ENCODE measurements at places on chromosomes 2 and 18.
A peak's percentile ranks its signal among the peaks of the same experiment; 100 is the strongest.

GRCh38 chr18:61502472-61502871 is 169.2 kb downstream of the CDH20 start:
- DNase-seq = no peak

- DNase-seq = no peak
Observed at GRCh38 chr2:224217962-224218347, 178.9 kb upstream of the SERPINE2 start.

DNA sequence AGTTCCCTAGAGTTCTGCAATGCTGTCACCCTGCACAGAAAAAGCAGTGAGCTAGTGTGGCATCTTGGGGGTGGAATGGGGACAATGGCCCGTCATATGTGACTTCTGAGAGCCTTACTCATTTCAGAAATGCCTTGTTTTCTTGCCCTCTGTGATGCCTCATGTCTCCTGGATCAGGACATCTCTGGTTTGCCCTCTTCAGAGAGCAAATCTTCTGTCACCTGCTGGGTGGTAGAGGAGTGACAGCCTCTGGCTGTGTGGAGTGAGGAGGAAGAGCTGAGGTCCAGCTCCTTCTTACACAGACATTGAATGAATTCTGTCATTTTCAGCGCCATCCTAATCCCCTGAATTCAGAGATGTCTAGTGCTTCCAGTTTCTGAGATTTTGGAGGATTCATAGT is 55.6 kb upstream of the PHLPP1 start:
- DNase-seq = no peak

- DNase-seq = no peak
Observed at GRCh38 chr18:78390348-78390951, 589.2 kb upstream of the SALL3 start.

- no peak for DNase-seq
Observed at GRCh38 chr2:224009605-224010315, 29.3 kb downstream of the SERPINE2 start.

DNA sequence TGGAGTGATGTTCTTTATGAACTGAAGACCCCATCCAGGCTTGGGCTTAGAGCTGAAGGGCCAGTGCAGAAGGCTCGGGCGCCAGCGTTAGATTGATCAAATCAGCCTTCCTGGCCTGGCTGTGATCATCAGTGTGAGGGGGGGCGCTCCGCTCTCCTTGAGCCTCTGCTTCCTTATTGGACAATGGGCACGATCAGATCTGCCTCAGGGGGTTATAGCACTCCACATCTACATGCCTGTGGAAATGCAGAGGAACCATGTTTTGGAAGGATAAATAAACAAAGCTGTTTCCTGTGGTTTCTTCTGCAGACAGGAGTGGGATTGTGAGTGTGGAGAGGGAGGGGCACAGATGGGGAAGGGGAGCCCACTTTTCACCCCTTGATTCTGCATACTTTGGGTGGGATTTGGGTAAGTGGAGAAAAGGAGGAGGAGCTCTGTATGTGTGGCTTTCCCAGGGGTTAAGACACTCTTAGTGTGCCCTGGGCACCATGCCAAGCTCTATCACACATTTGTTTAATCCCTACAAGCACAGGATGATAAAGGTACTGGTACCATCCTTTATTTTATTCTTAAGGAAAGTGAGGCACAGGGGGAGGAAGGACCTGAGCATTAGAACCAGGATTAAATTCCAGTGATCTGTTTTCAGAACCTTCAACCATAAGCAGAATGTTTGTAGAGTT is 150.5 kb downstream of the EN1 start:
- no peak for DNase-seq

DNA sequence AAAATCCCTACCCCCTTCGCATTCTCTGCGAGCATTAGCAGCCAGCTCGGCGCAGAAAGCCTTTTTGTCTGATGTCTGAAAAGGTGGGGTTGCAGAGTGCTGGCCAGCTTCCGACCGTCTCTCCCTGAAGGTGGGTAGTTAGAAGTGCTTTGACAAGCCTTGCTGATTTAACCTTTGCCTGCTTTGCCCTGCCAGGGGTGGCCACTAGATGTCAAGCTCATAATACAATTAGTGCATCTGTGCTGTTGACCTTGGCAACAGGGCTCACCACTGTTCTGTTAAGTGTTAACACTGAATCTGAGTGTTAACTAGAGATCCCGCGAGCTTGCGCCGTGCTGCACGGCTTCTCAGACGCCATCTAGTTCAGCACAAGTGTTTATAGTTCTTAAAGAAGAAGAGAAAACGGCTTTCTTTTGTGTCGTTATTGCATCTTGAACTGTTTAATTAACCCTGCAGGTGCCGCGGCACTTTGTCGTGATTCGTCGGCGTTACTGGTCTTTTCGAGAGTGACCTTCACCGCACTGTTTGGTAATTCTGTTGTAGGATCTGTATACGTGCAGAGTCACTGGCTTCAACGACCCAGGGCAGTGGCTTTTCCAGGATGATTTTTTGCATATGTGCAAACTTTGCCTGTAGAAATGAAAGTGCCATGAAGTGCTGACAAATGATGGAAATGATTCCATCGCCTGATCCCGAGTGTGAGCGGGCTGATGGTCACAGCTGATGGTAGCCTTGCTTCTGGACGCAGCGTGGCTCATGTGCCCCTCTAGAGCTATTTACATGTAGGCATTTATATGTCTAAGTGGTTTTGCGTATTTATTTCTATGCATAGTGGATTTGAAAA is 5.5 kb downstream of the SALL3 start:
- DNase-seq = peak; percentile 78

DNA sequence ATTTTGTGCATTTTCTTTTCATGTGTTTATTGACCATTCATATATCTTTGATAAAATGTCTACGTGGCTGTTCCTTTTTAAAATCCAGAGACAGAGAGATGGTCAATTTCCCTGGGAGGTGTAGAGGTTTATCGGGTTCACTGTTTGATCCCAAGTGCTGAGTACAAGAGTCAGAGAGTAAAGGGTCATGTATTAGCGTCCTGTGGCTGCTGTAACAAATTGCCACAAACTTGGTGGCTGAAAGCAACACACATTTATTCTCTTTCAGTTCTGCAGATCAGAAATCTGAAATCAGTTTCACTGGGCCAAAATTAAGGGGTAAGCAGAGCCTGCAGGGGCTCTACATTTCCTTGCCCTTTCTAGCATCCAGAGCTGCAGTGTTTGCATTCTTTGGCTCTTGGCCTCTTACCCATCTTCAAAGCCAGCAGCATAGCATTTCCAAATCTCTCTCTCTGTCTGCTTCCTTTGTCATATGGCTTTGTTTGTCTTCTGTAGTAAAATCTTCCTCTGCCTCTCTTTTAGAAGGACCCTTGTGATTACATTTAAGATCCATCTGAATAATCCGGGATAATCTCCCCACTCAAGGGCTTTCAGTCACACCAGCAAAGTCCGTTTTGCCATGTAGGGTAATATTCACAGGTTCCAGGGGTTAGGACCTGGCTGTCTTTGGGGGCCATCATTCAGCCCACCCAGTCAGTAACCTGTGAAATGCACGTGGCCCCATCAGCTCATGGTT is 49.9 kb downstream of the TMEM17 start:
- no peak for DNase-seq

DNA sequence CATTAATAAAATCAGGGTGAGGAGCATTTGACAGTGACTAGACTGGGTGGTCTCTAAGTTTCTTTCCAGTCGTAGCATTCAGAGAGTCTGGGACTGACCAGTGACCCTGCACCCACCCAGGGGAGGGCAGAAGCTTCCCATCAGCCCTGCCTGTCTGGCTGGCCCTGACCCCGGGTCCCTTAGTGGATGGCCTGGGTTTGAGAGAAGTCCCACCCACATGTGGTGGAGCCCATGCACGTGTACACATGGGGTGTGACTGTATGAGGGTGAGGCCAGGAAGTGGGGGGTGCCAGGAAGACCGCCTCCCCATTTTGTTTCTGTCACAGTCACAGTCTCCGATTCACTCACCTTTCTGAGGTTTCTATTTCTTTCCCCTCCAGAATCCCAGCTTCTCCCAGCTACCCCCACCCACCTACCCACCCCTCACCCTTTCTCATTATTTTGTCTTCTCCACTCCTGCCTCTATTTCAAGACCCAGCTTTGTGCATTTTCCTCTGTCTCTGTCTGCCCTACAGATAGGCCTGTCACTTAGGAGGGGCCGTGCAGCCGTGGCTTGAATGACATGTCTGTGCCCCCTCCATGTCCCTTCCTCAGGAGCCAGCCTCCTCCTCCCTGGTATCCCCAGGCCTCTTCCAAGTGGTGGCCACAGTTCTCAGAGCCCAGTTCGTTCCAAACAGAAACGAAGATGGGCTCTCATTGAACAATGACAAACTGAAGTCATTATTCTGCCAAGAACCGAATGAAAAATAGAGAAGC is 13.6 kb downstream of the CIB4 start:
- no peak for DNase-seq

GRCh38 chr2:101828673-101829334 is 131.3 kb downstream of the MAP4K4 start:
- no peak for DNase-seq

GRCh38 chr2:207836521-207837133 is 66.9 kb upstream of the FZD5 start:
- DNase-seq = no peak

- DNase-seq = no peak
Observed at GRCh38 chr2:172313715-172314341, 113.6 kb upstream of the ITGA6 start.

DNA sequence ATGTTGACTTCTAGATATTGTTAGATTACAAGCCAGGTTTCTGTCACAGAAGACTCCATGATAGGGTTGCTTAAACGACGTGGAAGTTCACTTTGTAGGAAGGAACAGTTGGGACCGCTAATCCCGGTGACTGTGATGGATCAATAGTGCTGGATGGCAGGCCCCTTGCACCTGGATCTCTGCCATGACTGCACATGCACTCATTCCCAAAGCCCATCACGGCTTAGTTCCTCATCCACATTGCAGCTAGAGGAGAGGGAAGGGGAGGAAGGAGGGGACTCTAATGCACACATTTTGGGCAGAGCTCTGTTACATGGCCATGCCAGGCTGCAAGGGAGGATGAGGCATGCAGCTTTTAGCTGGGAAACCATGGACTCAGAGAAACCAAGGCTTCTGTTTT is 773.7 kb upstream of the RAB6C start:
- no peak for DNase-seq

- no peak for DNase-seq
Observed at GRCh38 chr2:28447086-28447485, 48.8 kb upstream of the PLB1 start.

DNA sequence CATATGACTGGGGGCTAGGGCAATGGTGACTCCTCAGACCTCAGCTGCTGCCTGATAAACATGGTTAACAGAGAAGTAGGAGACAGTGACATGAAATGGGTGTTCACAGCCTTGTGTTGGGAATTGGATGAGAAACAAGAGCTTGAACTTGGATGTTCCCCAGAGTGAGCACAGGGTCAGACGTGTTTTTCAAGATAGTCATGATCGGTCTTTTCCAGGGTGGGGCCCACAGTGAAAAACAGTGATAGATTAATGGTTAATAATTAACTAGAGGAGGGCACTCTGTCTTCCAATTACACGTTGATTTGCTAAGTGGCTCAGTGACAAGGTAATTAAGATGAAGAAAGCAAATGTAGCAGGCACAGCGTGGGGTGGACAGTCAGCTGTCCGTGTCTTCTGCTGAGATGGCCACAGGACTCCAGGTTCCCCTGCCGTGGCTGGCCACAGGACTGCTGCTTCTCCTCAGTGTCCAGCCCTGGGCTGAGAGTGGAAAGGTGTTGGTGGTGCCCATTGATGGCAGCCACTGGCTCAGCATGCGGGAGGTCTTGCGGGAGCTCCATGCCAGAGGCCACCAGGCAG is at the start of gene UGT1A3:
TSS of gene UGT1A3 (plus strand) at position 320 of the 579 bp plus-strand sequence. CDS start at position 405, 85 bp downstream.
- DNase-seq = no peak

GRCh38 chr2:187718092-187718491 is 163.9 kb upstream of the TFPI start:
- DNase-seq = no peak

GRCh38 chr2:1598041-1598710 is 146.1 kb downstream of the PXDN start:
- DNase-seq = no peak

DNA sequence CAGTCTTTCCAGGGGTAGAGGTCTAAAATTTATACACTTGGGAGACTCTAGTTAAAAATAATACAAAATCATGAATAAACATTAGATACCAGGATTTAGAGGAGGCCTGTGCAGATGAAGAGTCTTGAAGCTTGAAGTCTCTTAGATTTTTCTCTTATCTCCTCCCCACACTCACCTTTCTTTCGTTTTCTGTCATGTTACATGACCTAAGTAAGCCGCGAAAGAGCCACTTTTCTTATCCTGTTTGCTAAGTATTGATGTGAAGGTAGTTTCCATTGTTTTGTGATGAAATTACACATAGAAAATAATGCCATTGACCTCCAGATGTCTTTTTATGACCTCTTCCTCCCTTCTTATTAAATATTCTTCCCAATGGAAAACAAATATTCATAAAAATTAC is 367.8 kb downstream of the LRRTM1 start:
- DNase-seq = no peak
